ENCODE measurements at places on chromosomes 13 and 19.

GRCh38 chr19:39307046-39307821 lies 11.0 kb downstream of the IFNL1 start:
- no peak for DNase-seq

GRCh38 chr19:40245506-40246128 lies 19.1 kb upstream of the CCNP start:
- DNase-seq: no peak

DNA sequence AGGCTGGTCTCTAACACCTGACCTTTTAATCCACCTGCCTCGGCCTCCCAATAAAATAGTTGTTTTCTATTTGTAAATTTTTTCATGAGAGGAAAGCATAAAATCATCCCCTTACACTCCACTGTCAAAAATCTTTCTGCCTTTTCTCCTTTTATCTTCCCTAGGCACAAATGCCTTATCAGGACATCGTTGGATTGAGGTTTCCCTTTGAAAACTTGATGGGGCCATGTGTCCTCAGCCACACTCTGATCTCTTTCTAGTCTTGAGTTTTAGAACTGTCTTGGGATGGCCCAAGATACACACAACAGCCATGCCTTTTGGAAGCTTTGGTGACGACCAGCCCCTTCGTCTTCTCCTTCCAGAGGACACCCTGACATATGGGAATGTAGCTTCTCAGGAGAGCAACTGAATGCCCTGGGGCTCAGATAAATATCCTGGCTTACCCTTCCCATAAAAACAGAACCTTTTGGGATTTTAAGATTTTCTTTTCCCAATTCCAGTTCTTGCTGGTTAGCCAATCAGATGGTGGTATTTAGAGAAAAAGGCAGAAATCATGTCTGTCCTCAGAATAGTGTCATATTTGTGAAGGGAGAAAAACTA lies 112.4 kb downstream of the ZNF429 start:
- no peak for DNase-seq

DNA sequence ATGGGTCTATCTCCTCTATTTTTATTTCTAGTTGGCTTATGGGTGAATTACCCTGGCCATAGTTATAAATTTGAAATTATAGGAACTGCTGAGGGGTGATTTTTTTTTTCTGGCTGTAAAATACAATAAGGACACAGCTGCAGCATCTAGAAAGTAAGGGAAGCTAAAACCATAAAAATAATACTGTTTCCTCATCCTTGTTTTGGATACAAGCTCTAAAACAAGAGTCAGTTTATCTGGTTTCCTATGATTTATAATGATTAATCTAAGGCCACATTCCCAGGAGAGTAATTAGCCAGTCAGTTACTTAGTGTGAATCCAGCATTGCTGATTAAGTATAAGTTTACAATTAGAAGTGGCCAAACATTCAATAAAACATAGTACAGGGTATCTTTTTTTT lies 219.1 kb upstream of the NBEA start:
- DNase-seq: no peak

DNA sequence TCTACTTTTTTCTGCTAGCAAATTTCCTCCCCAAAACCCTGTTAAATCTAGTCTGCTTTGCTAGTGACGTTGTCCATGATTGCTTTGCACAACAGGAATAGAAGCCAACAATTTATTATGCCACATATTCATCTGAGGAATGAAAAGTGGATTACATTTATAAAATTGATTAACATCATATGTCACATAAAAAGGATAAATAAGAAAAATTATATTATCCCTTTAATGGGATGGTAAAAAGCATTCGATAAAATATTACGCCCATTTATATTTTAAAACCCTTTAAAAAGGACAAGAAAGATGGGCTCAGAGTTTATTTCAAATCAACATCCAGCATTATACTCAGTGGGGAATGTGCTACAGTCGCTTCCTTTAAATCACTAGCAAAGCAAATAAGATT lies 991.7 kb downstream of the DIAPH3 start:
- DNase-seq: no peak

- DNase-seq: no peak
These were observed 32.7 kb downstream of the DHX34 start for GRCh38 chr19:47381653-47382279.

GRCh38 chr19:42989851-42990250 lies 36.4 kb downstream of the PSG11 start:
- DNase-seq: peak; percentile 4

GRCh38 chr19:10654610-10655456 lies 687 bp downstream of the ILF3 start:
- DNase-seq: peak; percentile 38

DNA sequence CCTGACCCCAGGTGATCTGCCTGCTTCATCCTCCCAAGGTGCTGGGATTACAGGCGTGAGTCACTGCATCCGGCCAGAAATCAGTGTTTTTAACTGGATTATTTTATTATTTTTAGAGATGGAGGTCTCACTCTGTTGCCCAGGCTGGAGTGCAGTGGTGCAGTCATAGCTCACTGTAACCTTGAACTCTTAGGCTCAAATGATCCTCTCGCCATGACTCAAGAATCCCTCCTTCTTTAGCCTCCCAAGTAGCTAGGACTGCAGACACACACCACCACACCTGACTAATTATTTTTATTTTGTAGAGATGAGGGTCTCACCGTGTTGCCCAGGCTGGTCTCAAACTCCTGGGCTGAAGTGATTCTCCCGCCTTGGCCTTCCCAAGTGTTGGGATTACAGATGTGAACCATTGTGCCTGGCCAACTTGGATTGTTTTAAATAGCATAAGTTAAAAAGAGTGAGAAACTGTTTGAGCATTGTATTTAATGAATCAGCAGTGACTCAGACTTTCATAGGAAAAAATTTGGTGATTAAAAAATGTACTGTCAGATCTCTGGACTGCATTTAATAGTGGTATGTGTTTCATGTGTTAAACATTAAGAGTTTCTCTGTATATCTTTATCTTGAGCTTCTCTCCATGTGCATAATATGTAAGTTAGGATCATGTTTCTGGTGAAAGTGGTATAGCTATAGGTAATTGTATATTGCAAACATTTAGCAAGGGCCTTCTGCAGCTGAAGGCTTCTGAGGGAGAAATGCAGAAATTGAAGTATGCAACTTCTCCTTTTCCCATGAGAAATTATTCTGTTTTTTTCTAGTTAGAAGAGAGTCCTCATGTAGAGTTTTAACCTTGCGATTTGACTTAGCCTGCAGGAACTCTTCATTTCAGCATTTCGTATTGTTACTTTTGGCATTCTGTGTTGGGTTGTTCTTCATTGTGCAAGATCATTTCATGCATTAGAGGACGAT lies 121.2 kb downstream of the PCCA start:
- no peak for DNase-seq

Data from SHP77 (cell line).